ENCODE measurements at places on chromosomes 5 and 9. TPM values are rescaled to one million over a fixed set of nuclear protein-coding genes. Genes with fewer than 3 reads are reported as not detected.

- H3K27ac ChIP-seq: no peak overlapping the region
- H3K27me3 ChIP-seq: peaks cover 5% of the 10 kb centered on the region
- no peak for DNase-seq
- no peak overlapping the region for H3K4me3 ChIP-seq
- H3K36me3 ChIP-seq: no peaks in the 10 kb centered on the region
Observed at GRCh38 chr5:149437391-149438040, 58.4 kb upstream of the IL17B start.

Gene SHISAL2B
- total RNA-seq: not detected

DNA sequence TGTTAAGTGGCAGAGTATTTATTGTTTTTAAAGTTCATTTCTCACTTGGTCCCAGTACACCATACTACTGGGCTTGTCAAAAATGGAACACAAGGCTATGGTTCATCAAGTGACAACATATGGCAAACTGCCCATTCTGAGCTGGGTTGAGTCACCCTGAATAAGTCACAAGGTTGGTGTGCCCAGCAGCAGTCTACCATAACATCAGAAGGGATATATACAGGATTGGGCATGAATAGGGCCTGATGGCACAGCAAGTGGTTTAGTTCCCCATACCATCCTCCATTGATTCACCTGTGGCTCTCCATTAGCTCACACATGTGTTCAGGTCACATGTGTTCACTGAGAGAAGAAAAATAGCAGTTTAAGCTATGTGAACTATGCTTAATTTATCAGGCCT is 249.8 kb upstream of the PRDM9 start:
- no peak for DNase-seq
- H3K27ac ChIP-seq: no peak overlapping the region
- H3K36me3 ChIP-seq: no peaks in the 10 kb centered on the region
- H3K4me1 ChIP-seq: no peaks in the 10 kb centered on the region

Gene GABRA1
- not detected for total RNA-seq

DNA sequence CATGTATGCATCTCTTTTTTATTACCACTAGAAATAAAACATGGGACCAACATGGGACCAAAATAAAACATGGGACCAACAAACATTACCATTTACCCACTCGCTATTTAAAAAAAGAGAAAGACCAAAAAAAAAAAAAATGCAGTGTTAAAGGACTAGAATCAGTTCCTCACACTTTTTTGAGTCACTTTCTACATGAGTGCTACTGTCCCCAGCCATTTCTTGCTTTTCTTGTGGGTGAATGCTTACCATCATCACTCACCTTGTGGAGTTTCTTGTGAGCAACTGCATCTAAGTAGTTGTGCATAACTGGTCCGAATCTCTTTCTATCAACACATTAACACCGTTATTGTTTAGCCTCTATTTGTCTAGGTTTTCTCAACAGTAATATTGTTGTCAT is 493.6 kb upstream of the RIOK2 start:
- no peaks in the 10 kb centered on the region for H3K27me3 ChIP-seq
- no peaks in the 10 kb centered on the region for H3K4me1 ChIP-seq
- DNase-seq: no peak

Gene RNF183
- total RNA-seq: not detected

DNA sequence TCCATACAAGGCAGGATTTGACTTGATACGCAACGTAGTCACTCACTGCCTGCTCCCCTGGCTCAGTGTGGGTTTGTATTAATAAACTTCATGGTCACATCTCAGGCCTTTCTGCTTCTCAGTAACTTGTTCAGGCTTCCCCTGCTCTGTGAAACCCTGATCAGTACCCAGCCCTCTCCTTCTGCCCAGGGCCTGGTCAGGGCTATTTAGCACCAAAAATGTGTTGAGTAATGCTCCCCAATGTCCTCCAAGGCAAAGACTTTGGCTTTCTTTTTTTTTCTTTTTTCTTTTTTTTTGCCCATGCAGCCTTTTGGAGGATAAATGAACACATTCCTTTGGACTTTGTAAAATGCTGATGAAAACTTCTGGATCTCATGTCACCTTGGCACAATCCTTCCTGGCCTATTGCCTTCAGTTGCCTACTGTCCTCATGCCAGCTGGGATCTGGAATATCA is 399.2 kb upstream of the KLF4 start:
- DNase-seq: no peak
- no peaks in the 10 kb centered on the region for H3K36me3 ChIP-seq
- H3K4me1 ChIP-seq: peaks cover 3% of the 10 kb centered on the region
- no peak overlapping the region for H3K27ac ChIP-seq

DNA sequence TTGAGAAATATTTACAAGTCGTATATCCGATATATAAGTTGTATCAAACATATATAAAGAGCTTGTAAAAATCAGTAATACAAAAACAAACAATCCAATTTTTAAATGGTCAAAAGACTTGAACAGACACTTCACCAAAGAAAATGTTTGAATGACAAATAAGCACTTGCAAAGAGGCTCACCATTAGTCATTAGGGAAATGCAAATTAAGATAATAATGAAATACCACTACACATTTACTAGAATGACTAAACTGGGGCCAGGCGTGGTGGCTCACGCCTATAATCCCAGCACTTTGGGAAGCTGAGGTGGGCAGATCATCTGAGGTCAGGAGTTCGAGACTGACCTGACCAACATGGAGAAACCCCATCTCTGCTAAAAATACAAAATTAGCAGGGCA is 134.6 kb upstream of the HAND1 start:
- no peak for DNase-seq
- H3K36me3 ChIP-seq: no peaks in the 10 kb centered on the region
- H3K27ac ChIP-seq: no peak overlapping the region
- peaks cover 4% of the 10 kb centered on the region for H3K27me3 ChIP-seq
- H3K4me1 ChIP-seq: peaks cover 12% of the 10 kb centered on the region
- H3K4me3 ChIP-seq: no peak overlapping the region

- no peaks in the 10 kb centered on the region for H3K27me3 ChIP-seq
- peak overlapping the region; percentile 46 for H3K4me3 ChIP-seq
Observed at GRCh38 chr9:137268538-137269201, 8.9 kb upstream of the TOR4A start.

- peaks cover 28% of the 10 kb centered on the region for H3K4me1 ChIP-seq
- no peaks in the 10 kb centered on the region for H3K27me3 ChIP-seq
- peak overlapping the region; percentile 92 for H3K27ac ChIP-seq
- DNase-seq: no peak
Observed at GRCh38 chr5:108727651-108728565, 19.8 kb upstream of the FER start.

Gene CRB2
- 0.80 TPM for total RNA-seq

GRCh38 chr5:122295138-122295537 is 16.9 kb upstream of the SNCAIP start:
- no peak overlapping the region for H3K4me3 ChIP-seq
- no peaks in the 10 kb centered on the region for H3K27me3 ChIP-seq
- peaks cover 12% of the 10 kb centered on the region for H3K4me1 ChIP-seq
- no peak overlapping the region for H3K27ac ChIP-seq
- H3K36me3 ChIP-seq: no peaks in the 10 kb centered on the region

Gene AMBP
- 2.3 TPM for total RNA-seq

Gene ADAMTS16
- 0.08 TPM for total RNA-seq

GRCh38 chr5:65394087-65394486 is 87.6 kb downstream of the ADAMTS6 start:
- no peaks in the 10 kb centered on the region for H3K27me3 ChIP-seq
- H3K36me3 ChIP-seq: no peaks in the 10 kb centered on the region
- DNase-seq: no peak
- H3K4me3 ChIP-seq: no peak overlapping the region
- H3K27ac ChIP-seq: no peak overlapping the region

Gene FLT4
- total RNA-seq: 0.27 TPM

DNA sequence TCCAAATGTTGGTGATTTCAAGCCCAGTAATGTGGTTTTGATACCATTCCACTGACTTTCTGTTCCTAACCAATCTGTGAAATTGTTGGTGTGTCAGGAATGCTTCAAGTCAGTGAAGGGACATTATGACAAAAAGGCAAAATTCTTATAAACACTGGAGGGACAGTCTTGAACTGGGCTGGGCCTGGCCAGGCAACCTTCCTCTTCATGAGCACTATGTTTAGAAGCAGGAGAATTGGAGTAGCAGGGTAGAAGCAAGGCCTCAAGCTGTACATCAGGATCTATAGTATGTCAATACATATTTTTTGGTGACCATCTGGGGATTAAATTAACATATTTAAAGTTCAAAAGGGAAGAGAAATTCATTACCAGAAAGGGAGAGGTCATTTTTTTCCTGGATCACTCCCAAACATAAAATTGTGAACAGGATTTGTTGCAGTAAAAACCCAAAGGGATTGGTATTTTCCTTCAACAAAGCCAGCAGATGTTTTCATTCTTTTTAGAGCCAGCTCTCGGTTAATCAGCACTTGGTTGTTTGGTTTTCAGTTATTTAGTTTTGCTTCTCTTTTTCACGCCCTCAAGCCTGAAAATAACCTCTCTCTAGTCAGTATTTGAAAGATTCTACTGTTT is 77.9 kb upstream of the PIK3R1 start:
- no peak overlapping the region for H3K4me3 ChIP-seq
- no peaks in the 10 kb centered on the region for H3K27me3 ChIP-seq
- no peak for DNase-seq
- H3K27ac ChIP-seq: peak overlapping the region; percentile 66
- H3K36me3 ChIP-seq: no peaks in the 10 kb centered on the region

- DNase-seq: no peak
- H3K4me1 ChIP-seq: no peaks in the 10 kb centered on the region
- H3K4me3 ChIP-seq: no peak overlapping the region
- no peaks in the 10 kb centered on the region for H3K36me3 ChIP-seq
- H3K27ac ChIP-seq: no peak overlapping the region
Observed at GRCh38 chr5:92418341-92418740, 1035.2 kb upstream of the ARRDC3 start.

Gene IFNA21
- not detected for total RNA-seq

GRCh38 chr5:44538797-44539601 is 149.8 kb upstream of the FGF10 start:
- no peak overlapping the region for H3K4me3 ChIP-seq
- no peak overlapping the region for H3K27ac ChIP-seq
- no peaks in the 10 kb centered on the region for H3K36me3 ChIP-seq
- H3K4me1 ChIP-seq: no peaks in the 10 kb centered on the region
- no peaks in the 10 kb centered on the region for H3K27me3 ChIP-seq

DNA sequence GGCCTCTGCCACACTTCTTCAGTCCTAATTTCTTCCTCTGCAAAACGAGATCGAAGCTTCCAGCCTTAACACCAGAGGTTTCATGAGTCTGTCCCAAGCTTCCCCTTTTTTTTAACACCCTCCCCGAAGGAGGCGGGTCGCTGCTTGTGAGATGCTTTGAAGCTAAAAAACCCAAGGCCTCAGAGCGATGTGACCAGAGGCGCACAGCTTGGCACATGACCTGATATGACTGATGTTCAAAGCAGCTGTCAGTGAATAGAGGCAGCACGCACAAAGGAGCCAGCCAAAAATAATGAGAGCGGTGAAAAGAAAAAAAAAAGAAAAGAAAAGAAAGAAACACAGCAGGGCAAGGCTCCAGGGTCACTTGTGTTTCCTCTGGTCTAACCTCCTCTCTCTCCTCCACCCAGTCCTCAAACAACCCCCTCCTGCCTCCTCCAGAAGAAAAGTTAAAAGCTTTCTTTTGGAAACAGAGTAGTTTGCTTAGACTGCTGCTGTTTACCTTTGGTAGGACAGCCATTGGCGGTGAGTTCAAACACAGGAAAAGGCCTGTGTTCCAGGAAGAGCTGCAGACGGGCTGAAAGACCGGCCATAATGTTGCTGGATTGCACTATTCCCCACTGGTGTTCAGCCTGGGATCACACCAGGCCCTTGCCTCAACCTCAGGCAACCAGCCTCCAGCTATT is 10.9 kb upstream of the ZNF366 start:
- no peak overlapping the region for H3K4me3 ChIP-seq
- H3K4me1 ChIP-seq: peaks cover 11% of the 10 kb centered on the region
- no peaks in the 10 kb centered on the region for H3K36me3 ChIP-seq
- peak overlapping the region; percentile 34 for H3K27ac ChIP-seq

DNA sequence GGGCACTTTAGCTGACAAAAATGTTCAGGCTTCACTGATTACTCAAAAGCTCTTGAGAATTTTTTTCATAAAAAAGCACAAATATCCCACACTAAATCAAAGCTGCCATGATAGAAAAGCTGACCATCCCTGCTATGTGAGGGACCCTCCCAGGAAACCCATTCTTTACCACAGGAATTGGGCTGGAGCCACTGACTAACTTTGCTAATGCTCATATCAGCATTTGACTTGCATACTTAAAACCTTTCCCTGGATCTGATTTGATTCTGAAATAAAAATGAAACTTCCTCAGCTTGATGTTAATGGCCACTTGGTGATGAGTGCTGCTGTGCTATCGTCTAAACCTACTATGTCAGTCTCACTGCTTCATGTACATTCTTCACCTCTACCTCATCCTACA is 243.6 kb downstream of the PRELID2 start:
- H3K27me3 ChIP-seq: no peaks in the 10 kb centered on the region
- H3K36me3 ChIP-seq: no peaks in the 10 kb centered on the region
- no peak overlapping the region for H3K4me3 ChIP-seq
- DNase-seq: no peak
- H3K27ac ChIP-seq: no peak overlapping the region

- H3K36me3 ChIP-seq: no peaks in the 10 kb centered on the region
- no peak overlapping the region for H3K27ac ChIP-seq
- DNase-seq: peak; percentile 57
- H3K4me1 ChIP-seq: peaks cover 6% of the 10 kb centered on the region
- no peak overlapping the region for H3K4me3 ChIP-seq
- no peaks in the 10 kb centered on the region for H3K27me3 ChIP-seq
Observed at GRCh38 chr5:17343675-17344074, 126.2 kb downstream of the BASP1 start.

DNA sequence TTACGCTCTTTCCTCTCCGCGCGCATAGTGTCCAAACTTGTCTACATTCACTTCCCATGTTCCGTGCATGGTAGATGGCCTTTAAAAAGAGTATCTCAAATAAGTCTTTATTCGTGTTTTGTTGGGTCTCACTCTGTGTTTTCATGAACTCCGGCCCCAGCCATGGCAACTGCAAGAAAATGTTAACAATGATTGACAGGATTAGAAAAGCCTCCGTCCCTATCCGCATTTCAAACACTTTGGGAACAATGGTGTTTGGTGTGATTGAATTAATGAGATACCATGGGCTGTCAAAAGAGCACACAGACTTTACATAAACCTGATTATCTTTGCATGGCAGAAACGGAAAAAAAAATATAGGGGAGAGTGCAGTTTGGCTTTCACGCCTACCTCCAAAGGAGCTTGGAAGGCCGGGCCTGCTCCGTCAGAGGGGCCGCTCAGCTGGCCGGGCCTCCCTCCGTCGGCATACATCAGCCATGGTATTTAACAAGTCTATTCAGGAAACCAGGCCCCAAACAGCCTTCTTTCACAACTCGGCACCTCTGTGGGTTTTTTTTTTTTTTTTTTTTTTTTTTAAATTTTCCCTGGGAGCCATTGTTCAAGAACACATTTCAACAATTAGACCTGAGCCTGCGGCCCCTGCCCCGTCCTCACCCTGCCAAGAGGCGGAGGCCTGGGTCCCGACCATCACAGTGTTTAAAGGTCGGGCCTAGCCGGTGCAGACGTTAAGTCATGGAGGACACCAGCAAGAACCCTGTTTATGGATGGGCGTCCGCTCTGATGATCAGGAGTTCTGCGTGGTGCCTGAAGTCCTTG is 323.8 kb upstream of the IRX4 start:
- no peak overlapping the region for H3K4me3 ChIP-seq
- H3K4me1 ChIP-seq: no peaks in the 10 kb centered on the region
- H3K36me3 ChIP-seq: no peaks in the 10 kb centered on the region
- no peak overlapping the region for H3K27ac ChIP-seq

Gene MSMP
- 1.1 TPM for total RNA-seq
